ENCODE measurements at places on chromosomes 3 and 15.
A peak's percentile ranks its signal among the peaks of the same experiment; 100 is the strongest.

DNA sequence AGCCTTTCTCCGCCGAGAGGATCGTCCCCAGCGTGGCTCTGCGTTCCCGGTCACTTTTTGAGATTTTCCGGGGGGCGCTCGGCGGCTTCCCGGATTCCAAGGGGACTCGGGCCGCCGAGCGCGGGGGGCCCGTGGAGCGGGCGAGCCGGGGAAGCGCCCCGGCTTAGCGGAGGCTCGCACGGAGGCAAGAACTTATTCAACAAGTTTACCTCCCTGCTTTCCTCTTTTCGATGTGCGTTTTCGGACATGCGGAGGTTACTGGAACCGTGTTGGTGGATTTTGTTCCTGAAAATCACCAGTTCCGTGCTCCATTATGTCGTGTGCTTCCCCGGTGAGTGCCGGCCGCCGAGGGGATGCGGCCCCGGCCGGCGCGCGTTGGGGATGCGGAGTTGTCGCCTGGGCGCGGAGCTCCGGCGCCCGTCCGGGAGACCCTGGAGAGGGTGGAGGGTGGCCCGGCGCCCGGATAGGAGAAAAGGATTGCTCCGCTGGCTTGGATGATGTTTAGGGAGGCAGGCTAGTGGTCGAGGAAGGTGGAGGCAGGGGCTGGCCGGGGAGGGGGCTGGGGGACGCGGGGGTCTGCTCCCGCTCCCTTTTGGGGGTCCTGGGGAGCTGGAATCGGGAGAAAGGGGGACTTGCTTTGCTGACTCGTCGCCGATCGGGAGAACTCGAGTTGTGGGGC lies 810 bp downstream of the PTPRG start:
- DNase-seq, result no peak

DNA sequence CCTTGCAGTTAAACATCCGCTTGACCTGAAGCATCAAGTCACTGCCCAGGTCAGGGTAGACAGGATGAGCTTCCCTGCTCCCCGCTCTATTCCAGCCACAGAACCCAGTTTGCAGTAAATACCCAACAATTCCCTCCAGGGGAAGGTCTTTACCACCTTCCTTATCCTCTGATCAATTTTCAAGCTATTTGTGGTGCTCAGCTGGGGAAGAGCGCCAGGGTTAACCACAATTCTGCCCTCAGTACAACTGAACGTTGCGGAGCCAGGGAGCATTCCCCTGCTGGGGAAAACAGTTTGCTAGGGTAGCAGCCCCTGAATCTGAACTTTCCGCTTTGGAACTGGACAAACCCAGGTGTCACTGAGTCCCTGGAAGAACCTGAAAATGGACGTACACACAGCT lies 28.5 kb downstream of the RBPMS2 start:
- DNase-seq, result no peak

- DNase-seq, result peak; percentile 33
Measured at GRCh38 chr3:131794766-131795388, 239.9 kb downstream of the CPNE4 start.

- no peak for DNase-seq
Measured at GRCh38 chr3:15041950-15042349, 23.2 kb downstream of the MRPS25 start.

DNA sequence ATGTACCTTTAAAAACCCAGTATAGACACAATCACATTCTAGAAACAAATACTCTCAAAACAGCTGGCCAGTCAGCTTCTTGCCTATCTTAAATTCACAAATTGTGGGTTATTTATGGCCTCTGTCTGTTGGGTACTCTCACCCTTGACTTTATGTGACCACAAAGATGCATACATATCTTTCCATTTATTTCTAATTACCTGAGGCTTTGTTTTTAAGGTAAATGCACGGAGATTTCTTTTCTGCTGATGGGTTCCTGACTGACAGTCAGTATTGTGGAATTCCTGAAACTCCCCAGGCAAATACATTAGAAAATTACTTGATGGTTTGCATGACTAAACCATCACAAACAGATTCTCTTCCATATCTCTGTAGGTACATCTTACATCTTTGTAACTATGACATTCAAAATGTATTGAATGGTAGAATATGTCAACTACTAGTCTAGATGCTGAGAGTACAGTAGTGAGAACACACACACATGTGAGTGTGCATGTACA lies 107.7 kb downstream of the EDEM1 start:
- no peak for DNase-seq

DNA sequence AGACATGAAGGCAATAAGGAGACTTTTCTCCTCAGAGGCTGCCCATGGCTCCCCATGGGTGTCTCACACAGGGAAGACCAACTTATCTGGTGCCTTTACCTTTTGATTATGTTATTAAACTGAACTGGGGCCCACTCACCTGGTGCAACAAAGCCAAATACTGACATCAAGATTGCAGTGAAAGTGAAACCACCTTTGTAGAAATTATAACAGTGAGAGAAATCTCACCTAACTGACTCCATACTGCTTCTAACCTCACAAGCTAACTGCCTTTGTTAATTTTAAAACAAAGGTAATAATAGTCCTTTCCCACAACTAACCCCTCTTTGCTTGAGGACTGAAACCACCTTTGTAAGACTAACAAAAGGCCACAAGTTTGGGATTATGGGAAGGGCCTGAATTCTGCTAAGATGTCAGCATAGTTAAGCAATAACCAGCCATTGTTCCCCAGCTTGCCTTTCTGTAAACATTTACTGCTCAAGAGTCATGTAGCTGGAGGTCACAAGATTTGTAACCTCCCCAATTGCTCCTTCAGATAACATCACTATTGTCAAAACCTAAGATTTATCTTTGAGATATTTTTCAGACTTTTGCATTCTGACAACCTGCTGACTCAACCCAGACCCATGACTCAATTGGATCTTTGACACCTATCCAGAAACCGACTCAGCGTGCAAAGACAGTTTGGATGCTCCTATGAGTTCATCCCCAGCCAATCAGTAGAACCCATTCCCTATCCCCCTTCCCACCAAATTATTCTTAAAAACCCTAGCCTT lies 420.3 kb upstream of the CFAP20DC start:
- DNase-seq, result no peak

DNA sequence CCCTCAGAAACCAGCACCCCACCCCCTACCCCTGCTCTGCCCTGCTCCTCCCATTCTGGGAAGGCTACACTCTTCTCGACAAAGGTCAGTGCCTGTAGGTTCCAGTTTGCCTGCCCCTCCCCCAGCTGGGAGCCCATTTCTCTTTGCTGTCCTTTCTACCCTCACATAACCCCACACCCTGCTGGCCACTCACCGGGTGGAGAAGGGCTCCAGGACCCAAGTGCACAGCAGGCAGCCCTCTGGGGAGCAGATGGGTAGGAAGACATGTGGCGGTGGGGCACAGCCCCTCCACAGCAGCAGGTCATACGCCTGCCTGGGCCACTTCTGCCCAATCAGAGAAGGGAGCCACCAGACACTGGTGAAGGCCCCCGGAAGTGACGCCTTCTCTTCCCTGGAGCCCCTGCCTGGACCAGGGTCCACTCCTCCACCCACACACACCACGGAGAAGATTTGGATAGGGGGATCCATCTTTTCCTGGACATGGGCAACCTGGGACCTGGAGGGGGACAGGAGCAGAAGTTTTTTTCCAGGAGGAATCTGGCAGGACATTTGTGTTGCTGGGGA lies at the start of gene THPO:
Gene THPO (minus strand): TSS at position 326 of the 564 bp plus-strand sequence. CDS start 1,948 bp downstream, outside the sequence.
- no peak for DNase-seq

GRCh38 chr3:81998907-81999306 lies 237.5 kb upstream of the GBE1 start:
- no peak for DNase-seq

DNA sequence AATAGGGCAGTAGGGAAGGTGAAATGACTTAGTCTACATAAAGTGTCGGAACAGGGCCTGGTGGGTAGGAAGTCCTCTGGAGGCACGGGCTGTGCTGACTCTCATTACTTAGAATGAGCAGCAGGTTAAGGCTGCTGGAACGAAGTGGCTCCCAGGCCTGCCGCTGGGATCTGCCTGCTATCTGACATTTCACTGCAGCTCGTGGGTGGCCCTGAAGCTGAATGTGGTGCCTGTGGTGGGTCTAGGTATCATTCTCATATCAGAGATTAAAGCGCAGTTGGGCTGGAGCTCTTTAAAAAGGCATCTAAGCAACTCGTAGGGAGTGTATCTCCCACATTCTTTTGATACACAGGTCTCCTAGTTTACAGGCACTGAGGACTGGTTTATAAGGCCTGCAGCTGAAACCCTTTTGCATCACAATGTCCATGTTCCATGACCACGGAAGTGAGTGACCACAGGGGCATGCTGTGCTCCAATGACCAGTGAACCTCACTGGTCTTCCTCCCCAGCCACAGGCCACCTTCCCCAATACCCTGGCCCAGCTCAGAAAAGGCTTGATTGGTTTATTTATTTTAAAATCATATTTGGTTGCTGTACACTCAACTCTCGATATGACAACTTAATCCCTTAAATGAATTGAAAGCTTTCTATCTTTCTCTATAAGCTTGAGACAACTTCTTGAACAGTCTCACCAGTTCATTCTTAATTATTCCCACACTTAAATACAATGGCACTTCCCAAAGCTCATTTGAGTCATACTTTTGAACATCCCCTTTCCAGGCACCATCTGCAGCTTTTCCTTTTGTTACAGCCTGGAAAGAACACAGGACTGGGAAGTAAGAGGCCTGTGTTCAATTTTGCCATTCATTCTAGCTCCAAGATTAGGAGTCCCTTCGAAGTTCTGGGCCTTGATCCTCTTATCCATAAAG lies 19.0 kb downstream of the ADAMTS9 start:
- DNase-seq, result no peak

- DNase-seq, result no peak
Measured at GRCh38 chr3:193732391-193732790, 139.4 kb downstream of the OPA1 start.

DNA sequence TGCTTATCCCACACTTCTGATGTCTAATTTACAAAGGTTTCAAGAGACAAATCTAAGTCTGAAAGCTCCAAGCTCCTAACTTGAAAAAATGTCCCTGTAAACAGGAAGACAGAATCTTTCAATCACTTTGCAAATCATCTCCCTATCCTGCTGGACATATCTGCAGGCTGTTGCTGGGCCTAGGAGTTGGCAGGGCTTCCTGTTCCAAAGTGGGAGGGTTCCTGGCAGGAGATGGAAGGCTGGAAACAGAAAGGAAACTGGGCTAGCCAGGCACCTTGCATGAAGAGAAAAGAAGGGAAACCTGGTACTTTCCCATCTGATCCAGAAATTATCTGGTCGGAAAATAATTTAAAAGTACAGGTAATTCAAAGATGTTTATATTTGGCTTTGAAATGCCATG lies 227.3 kb upstream of the IL12A start:
- DNase-seq, result no peak

- DNase-seq, result no peak
Measured at GRCh38 chr15:58115692-58116091, 22.5 kb upstream of the AQP9 start.

DNA sequence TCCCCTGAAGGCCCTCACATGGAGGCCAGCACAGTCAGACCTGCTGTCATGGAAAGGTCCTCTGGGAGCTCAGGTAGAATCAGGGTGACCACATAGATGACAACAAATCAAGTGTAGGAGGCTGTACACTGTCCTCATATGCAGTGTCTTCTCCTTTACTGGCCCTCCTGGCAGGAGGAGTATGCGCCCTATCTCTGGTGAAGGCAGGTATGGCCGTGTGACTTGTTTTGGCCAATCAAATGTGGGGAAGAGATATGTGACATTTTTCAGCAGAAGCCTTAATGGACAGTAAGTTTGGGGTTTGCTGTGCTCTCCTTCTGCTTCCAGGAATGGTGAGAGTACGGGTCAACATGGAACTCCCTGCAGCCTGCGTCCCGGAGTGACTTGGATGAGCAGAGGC lies 69.9 kb downstream of the RHCG start:
- DNase-seq, result no peak

DNA sequence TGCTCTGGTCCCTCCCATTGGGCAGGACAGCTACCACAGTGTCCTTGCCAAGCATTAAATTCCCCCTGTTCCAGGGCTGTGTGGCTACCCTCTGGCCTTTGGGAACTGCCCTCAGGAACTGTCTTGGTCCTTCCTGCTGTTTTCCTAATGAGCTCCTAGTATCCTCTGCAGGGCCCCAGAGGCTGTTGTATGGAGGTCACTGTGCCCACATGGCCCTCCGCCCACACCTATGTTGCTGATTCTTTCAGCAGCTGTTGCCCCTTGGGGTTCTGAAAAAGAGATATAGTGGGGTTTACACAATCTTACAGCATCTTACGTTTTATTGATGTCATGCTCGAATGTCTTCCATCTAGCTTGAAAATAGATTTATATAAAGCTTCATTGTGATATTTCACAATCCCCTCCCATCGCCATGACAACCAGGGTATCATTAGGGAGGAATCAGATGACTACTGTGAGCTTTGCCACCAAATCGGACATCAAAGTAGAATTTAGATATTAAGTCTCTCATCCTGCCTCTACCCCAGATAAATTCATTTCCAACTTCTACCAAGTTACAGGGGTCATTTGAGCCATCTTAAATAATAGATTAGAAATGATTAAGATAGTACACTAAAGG lies 97.1 kb upstream of the NR2E3 start:
- DNase-seq, result no peak

- peak; percentile 6 for DNase-seq
Measured at GRCh38 chr3:38834110-38834509, 18.1 kb upstream of the SCN10A start.

DNA sequence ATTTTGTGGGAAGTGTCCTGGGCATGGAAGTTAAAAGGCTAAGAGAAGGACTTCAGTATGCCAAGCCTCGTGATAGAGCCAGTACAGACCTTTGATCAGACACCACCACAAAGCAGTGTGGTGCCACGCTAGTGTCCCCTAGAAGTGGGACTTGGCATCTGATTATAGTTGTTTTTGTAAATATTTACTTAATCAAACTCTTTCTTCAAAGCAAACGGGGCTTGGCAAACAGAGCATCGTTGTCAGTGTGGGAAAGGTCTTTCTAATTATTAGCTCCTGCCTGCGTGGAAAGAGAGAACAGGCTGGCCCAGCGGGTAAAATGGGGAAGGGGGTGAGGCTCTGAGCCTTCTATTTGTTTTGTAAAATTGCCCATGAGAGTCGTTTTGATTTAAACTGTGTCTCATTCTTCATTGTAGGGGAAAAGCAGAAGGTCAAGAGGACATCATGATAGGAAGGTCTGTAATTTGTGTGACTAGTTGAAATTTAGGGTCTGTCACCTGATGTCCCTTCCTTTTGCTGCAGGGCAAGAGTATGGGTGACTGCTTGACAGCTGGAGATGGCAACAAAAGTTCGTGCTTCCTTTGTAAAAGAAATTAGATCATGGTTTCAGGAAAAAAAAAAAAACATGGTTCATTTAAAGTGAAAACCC lies 105.0 kb downstream of the IQCH start:
- no peak for DNase-seq

DNA sequence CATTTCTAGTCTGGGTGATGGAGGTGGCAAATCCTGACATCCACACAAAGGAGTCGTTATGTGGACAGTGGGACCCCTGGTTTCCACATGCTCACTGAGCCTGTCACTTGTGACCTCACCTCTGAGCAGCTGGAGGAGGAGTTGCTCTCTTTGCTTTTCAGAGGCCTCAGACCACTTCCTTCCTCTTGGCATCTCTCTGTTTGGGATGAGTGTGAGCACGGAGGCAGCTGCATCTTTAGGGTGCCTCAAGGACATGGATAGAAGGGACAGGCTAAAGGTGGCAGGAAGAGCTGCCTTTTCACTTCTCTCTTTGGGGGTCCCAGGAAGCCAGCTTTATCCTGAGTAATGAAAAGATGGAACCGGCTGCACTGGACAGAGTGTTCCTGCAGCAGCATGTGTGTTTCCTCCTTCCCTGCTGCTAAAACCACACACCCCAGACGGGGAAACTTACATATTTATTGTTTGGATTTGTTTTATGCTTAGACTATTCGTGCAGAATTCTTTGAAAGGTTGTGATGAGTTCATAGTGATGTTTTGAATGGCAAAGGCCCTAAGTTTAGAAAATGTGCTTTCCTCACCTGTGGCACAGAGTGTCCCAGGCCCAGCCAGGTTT lies 31.8 kb downstream of the GPR171 start:
- peak; percentile 66 for DNase-seq
